ENCODE measurements at places on chromosomes 2 and 18.

DNA sequence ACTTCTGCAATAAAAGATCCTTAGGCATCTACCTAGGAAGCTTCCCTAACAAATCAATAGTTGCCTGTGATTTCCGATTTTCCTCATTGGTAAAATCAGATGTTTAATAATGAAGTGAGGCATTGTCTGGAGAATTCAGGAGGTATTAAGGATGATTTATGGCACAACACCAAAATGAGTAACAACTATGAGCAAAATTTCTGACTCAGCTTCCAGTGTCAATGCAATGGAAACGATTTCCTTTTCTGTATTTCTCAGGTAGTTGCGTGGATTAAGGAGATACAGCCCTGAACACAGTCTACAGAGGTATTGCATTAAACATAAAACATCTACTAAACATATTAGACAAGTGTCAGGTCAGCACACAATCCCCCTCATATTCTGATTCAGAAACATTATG lies 99.5 kb downstream of the EPB41L3 start:
- DNase-seq, result no peak

GRCh38 chr2:46416739-46417403 lies 62.5 kb upstream of the TMEM247 start:
- DNase-seq, result no peak

GRCh38 chr2:207128867-207129266 lies 36.9 kb downstream of the KLF7 start:
- DNase-seq, result no peak

DNA sequence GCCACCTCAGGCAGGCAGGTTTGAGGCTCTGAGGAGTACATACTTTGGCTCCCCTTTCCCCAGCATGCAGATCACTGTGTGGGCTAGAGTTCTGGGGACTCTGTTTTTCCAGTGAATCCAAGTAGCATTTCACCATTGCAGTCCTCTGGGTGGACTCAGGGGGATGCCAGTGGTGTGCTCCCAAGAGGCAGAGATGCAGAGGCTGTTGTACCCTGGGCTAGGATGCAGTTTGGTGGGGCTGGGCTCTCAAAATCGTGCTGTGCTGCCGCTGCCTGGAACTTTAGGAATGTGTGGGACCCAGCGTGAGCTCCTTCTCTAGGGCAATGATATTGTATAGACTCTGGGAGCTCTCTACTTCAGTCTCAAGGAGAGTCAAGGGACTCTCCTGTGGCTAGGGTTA lies 104.9 kb downstream of the MYO3B start:
- no peak for DNase-seq

DNA sequence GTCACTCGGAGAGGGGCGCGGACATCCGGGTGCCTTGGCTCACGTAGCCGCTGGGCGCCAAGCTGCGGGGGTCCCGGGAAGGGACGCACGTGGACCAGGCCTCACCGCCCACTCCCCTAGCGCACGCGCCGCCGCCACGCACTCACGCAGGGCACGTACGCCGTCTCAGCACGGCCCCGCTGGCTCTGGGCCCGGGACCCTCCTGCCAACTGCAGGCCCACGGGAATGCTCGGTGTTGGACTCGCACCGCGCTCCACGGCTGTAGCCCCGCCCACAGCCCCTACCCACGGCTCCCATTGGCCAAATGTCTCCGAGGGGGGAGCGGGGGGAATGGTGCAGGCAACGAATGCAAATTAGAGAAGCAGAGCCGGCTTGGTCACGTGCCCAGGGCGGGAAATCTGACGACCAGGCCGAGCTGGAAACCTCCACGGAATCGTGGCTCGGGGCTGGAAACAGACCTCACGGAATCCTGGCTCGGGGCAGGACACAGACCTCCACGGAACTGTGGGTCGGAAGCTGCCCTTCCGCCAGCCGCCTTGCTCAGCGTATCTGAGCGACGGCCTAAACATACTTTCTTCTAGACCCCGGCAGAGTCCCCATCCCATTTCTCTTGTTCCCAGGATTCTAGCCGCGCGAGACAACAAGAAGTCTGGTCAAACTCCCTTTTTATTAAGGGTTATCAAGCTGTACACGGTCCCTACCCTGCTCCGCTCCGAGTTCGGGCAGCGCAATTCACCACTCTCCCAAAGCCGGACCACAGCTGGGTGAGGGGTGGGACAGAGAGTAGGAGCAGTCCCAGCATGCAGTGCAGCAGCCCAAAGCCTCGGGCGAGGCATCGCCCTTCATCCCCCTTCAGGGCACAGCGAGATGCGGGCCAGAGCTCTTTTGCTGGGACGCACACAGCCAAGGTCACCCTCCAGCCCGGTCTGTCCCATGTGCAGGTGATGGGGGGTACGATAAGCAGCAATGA lies at the start of gene ABCB6:
ABCB6 (minus strand) TSS at position 227 of the 970 bp plus-strand sequence. CDS start 285 bp downstream, outside the sequence.
- DNase-seq, result peak; percentile 95

Data from NCI-H2081 (cell line).